ENCODE measurements at places on chromosomes 11 and 22. TPM values are rescaled to one million over a fixed set of nuclear protein-coding genes. Genes with fewer than 3 reads are reported as not detected.

GRCh38 chr11:130781931-130782330 is 134.3 kb downstream of the SNX19 start:
- no peaks in the 10 kb centered on the region for H3K36me3 ChIP-seq
- no peak overlapping the region for H3K4me3 ChIP-seq
- H3K27ac ChIP-seq = no peak overlapping the region
- no peaks in the 10 kb centered on the region for H3K27me3 ChIP-seq
- H3K4me1 ChIP-seq = no peaks in the 10 kb centered on the region

GRCh38 chr22:50671641-50672040 is 982 bp upstream of the SHANK3 start:
- H3K27ac ChIP-seq = no peak overlapping the region
- no peaks in the 10 kb centered on the region for H3K4me1 ChIP-seq
- H3K36me3 ChIP-seq = no peaks in the 10 kb centered on the region
- DNase-seq = no peak
- H3K27me3 ChIP-seq = no peaks in the 10 kb centered on the region

DNA sequence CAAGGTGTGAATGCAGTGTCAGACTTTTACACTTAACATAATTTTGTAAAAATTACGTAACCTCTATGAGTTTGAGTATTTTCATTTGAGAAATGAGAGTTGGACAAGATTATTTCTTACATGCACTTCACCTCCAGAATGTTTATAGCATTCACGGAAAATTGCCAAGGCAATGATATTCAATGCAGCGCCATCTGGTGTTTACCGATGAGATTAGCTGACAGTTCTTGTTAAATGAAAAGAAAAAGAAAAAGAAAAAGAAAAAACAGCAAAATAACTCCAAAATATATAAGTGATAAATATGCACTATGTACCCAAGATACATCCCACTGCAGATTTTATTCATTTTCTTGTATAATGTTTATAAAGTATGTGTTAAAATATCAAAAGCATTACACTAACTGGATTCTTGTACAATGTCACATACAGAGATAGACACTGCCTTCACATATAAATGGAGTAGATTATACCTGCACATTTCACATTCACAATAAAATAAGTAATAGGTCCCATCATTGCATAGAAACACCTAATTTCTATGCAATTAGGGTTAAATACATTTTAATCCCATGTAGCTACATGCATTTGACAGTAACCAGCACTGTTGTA is 976.3 kb upstream of the FAT3 start:
- no peaks in the 10 kb centered on the region for H3K27me3 ChIP-seq
- no peaks in the 10 kb centered on the region for H3K36me3 ChIP-seq
- H3K4me3 ChIP-seq = no peak overlapping the region

DNA sequence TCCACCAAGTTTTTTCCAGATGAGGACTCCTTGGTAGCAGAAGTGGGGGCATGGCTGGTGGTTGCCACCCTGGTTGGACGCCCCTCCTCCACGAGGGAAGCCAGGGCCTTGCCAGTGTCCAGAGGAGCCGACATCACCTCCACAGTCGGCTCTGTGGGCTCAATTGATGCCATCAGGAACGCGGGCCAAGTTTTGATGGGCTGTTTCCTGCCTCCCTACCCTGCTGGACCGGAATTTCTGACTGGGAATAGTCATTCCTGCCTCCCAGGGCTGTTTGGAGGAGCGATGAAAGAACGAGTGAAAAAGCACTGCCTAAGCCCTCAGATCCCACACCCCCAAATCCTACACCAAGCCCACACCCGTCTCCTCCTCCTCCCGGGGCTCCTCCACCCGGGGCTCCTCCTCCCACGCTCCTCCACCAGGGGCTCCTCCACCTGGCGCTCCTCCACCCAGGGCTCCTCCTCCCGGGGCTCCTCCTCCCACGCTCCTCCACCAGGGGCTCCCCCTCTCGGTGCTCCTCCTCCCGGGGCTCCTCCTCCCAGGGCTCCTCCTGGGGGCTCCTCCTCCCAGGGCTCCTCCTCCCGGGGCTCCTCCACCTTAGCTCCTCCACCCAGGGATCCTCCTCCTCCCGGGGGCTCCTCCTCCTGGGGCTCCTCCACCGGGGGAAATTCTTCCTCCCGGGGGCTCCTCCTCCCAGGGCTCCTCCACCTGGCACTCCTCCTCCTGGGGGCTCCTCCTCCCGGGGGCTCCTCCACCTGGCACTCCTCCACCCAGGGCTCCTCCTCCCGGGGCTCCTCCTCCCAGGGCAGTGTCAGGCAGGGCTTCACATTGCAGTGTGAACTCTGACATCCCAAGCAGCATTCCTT is 10.0 kb upstream of the PRR5 start:
- no peak overlapping the region for H3K27ac ChIP-seq
- H3K36me3 ChIP-seq = no peaks in the 10 kb centered on the region
- H3K4me1 ChIP-seq = no peaks in the 10 kb centered on the region
- H3K4me3 ChIP-seq = no peak overlapping the region
- no peak for DNase-seq

DNA sequence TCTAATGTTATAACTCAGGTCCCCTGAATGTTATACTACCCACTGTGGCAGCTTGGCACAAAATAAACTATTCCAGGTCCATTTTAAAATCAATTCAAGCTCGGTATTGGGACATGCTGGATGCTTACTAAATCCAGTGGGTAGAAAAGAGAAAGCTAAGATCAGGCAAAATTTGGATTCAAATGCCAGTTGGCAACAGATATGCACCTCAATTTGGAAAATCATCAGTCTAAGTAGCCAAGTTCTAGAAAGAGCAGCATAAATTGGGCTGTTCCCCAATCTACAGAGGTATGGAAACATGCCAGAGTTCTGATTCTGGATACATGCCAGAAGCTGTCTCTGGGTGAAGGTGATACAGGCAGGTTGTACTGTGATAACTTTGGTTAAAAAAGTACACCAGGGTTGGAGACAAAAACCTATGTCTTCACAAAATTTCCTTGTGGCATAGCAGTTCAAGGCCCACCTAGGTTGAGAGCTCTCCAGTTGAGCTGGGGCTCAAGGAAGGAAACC is 427.8 kb downstream of the LRRC4C start:
- DNase-seq = no peak
- no peak overlapping the region for H3K27ac ChIP-seq
- H3K4me1 ChIP-seq = no peaks in the 10 kb centered on the region
- H3K27me3 ChIP-seq = no peaks in the 10 kb centered on the region
- H3K4me3 ChIP-seq = no peak overlapping the region

- H3K36me3 ChIP-seq = no peaks in the 10 kb centered on the region
- H3K4me1 ChIP-seq = no peaks in the 10 kb centered on the region
- H3K27me3 ChIP-seq = no peaks in the 10 kb centered on the region
- no peak overlapping the region for H3K27ac ChIP-seq
Measured at GRCh38 chr22:48224332-48224731, 1461.9 kb downstream of the TBC1D22A start.

The GNG3 gene
- total RNA-seq = not detected

- H3K36me3 ChIP-seq = no peaks in the 10 kb centered on the region
- H3K4me3 ChIP-seq = peak overlapping the region; percentile 24
- no peaks in the 10 kb centered on the region for H3K4me1 ChIP-seq
Measured at GRCh38 chr11:75814363-75814676, 690 bp upstream of the UVRAG start.

GRCh38 chr11:102436561-102436960 is 16.0 kb downstream of the TMEM123 start:
- H3K27me3 ChIP-seq = no peaks in the 10 kb centered on the region
- H3K36me3 ChIP-seq = no peaks in the 10 kb centered on the region
- no peak overlapping the region for H3K27ac ChIP-seq
- no peak overlapping the region for H3K4me3 ChIP-seq

GRCh38 chr11:123187665-123188507 is 7.2 kb downstream of the CLMP start:
- H3K4me1 ChIP-seq = peaks cover 4% of the 10 kb centered on the region
- H3K36me3 ChIP-seq = no peaks in the 10 kb centered on the region
- H3K27me3 ChIP-seq = no peaks in the 10 kb centered on the region

The ASCC2 gene
- total RNA-seq = 36.9 TPM

DNA sequence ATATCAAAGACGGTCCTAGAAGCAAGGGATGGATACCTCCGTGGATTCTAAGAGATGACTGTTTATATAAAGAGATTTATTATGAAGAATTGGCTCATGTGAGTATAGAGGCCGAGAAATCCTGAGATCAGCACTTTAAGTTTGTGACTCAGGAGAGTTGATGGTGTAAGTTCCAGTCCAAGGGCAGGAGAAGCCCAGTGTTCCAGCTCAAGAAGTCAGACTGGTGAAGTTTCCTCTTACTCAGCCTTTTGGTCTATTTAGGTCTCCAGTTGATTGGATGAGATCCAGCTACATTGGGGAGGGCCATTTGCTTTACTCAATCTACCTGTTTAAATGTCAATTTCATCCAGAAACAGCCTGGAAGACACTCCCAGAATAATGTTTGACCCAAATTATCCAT is 45.1 kb downstream of the TSPAN18 start:
- H3K4me1 ChIP-seq = no peaks in the 10 kb centered on the region
- no peak overlapping the region for H3K27ac ChIP-seq
- H3K4me3 ChIP-seq = no peak overlapping the region
- no peaks in the 10 kb centered on the region for H3K36me3 ChIP-seq

DNA sequence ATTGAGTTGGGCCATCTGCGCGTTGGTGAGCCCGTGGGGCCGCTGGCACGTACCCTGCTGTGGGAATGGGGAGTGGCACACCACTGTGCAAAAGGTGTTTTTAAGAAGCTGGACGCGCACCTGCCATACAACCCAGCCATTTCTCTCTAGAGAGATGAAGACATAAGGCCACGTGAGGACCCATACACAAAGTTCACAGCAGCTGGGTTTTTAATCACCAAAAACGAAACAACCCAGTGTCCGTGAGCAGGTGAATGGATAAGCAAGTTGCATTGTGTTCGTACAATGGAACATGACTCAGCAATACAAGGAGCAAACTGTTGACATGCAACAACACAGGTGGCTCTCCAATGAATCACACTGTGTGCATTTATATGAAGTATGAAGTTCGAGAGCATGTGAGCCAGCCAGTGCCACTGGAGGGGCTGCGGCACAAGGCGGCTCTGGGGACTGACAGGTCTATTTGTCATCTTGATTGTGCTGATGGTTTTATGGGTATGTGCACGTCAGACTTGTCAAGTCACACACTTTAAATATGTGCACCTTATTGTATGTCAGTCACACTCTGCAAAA is 30.6 kb upstream of the PANX2 start:
- H3K27me3 ChIP-seq = no peaks in the 10 kb centered on the region
- DNase-seq = peak; percentile 49
- no peak overlapping the region for H3K4me3 ChIP-seq
- no peaks in the 10 kb centered on the region for H3K36me3 ChIP-seq

DNA sequence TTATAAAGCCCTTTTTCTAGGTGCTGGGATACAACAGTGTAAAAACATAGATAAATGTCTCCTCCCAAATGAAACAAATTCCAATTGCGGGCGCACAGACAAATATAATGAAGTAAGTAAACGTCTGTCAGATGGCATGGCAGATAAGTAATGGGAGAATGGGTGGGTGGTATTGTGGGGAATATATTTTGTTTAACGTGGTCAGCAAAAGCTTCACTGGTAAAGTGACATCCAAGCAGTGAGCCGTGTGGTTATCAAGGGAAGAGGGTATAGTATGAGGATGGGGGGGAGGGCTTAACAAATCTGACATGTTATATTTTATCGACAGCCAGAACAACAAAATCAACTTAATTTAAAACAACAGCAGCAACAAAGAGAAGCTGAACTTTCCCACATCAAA is 1.2 kb downstream of the SVIP start:
- no peak for DNase-seq
- H3K27me3 ChIP-seq = no peaks in the 10 kb centered on the region
- no peak overlapping the region for H3K27ac ChIP-seq
- no peaks in the 10 kb centered on the region for H3K4me1 ChIP-seq
- peak overlapping the region; percentile 41 for H3K4me3 ChIP-seq
- H3K36me3 ChIP-seq = peaks cover 5% of the 10 kb centered on the region

The CARD16 gene
- 11.8 TPM for total RNA-seq

The SERPING1 gene
- 723 TPM for total RNA-seq

DNA sequence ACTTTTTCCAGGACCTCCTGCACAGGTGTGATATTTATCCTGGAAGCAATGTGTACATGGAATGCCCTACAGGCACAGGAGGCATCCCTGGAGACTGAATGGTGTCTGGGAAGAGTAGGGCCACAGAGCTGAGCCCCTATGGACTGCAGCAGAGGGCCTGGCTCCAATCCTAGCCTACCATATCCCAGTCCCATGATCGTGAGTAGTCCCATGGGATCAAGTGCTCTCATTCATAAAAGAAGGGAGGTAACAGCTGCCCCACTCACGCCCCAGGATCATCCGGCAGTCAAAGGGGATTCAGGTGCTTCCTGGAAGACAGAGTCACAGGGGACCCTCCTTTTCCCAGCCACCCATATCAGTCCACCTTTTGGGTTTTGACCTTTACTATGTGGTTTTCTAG is 24.0 kb downstream of the ANKK1 start:
- no peaks in the 10 kb centered on the region for H3K36me3 ChIP-seq
- no peaks in the 10 kb centered on the region for H3K27me3 ChIP-seq
- H3K4me3 ChIP-seq = no peak overlapping the region
- no peak for DNase-seq
- H3K27ac ChIP-seq = no peak overlapping the region

GRCh38 chr22:17712441-17712840 is 61.8 kb downstream of the BID start:
- peaks cover 1% of the 10 kb centered on the region for H3K36me3 ChIP-seq
- H3K4me3 ChIP-seq = no peak overlapping the region
- H3K4me1 ChIP-seq = no peaks in the 10 kb centered on the region
- no peak overlapping the region for H3K27ac ChIP-seq
- H3K27me3 ChIP-seq = no peaks in the 10 kb centered on the region

DNA sequence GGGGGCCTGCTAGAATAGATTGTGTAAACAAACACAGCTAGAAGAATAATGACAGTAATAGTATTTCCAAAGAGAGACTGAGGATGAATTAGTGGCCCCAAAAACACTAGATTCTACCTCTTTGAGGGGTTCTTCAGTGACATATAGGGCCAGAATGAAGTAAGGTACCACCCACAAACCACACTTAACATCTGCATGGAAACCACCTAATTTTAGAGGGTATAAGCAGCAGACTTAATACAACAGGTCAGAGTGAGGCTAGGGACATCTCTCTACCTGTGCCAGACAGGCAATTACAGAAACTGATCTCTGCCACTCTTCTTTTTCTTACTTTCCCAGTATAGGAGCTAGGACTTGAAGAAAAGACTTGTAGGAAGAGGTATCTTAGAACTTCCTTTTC is 20.1 kb downstream of the ELP4 start:
- H3K4me1 ChIP-seq = no peaks in the 10 kb centered on the region
- no peak overlapping the region for H3K27ac ChIP-seq
- no peaks in the 10 kb centered on the region for H3K36me3 ChIP-seq
- DNase-seq = no peak
- H3K4me3 ChIP-seq = no peak overlapping the region

The CCDC87 gene
- total RNA-seq = 0.19 TPM

- no peak for DNase-seq
- H3K36me3 ChIP-seq = no peaks in the 10 kb centered on the region
- no peaks in the 10 kb centered on the region for H3K27me3 ChIP-seq
- no peak overlapping the region for H3K4me3 ChIP-seq
- H3K27ac ChIP-seq = no peak overlapping the region
- no peaks in the 10 kb centered on the region for H3K4me1 ChIP-seq
Measured at GRCh38 chr11:82995754-82996398, 75.8 kb downstream of the RAB30 start.

The RNH1 gene
- 184 TPM for total RNA-seq

GRCh38 chr22:43170131-43170480 is 16.8 kb downstream of the TTLL12 start:
- no peaks in the 10 kb centered on the region for H3K27me3 ChIP-seq
- H3K36me3 ChIP-seq = peaks cover 6% of the 10 kb centered on the region
- no peak overlapping the region for H3K4me3 ChIP-seq
- no peak overlapping the region for H3K27ac ChIP-seq
- H3K4me1 ChIP-seq = no peaks in the 10 kb centered on the region
- no peak for DNase-seq

GRCh38 chr11:95767498-95767897 is 22.1 kb downstream of the FAM76B start:
- no peak overlapping the region for H3K4me3 ChIP-seq
- H3K36me3 ChIP-seq = no peaks in the 10 kb centered on the region
- no peaks in the 10 kb centered on the region for H3K4me1 ChIP-seq
- H3K27ac ChIP-seq = no peak overlapping the region
- DNase-seq = no peak
- H3K27me3 ChIP-seq = no peaks in the 10 kb centered on the region

Data from aorta (tissue), 5 donors.